ENCODE measurements at places on chromosomes 1 and 21. TPM values are rescaled to one million over a fixed set of nuclear protein-coding genes. Genes with fewer than 3 reads are reported as not detected.

The ADCY10 gene
- under 0.01 TPM for total RNA-seq

The SPRR2B gene
- not detected for total RNA-seq

The OSCP1 gene
- total RNA-seq: 17.2 TPM

The RAB42 gene
- total RNA-seq: 5.7 TPM

The PKLR gene
- total RNA-seq: not detected

The KRTAP27-1 gene
- not detected for total RNA-seq

The GNAI3 gene
- 8.4 TPM for total RNA-seq

The PSRC1 gene
- total RNA-seq: 1.6 TPM

The TMEM51 gene
- 4.7 TPM for total RNA-seq

The HSD11B1 gene
- not detected for total RNA-seq

The LCE1E gene
- not detected for total RNA-seq

The VTCN1 gene
- total RNA-seq: not detected

The TRIM33 gene
- total RNA-seq: 21.4 TPM

The RNU1-3 gene
- total RNA-seq: under 0.01 TPM

The CNKSR1 gene
- total RNA-seq: not detected

The FAM163A gene
- under 0.01 TPM for total RNA-seq

The TMPRSS15 gene
- 0.52 TPM for total RNA-seq

The MPZ gene
- 63.7 TPM for total RNA-seq

The ZNF648 gene
- total RNA-seq: under 0.01 TPM

The TFF1 gene
- not detected for total RNA-seq

The LIPI gene
- not detected for total RNA-seq

The RGS7 gene
- total RNA-seq: not detected

The DENND2D gene
- 3.7 TPM for total RNA-seq

The BACH1 gene
- 126 TPM for total RNA-seq

The PLD5 gene
- total RNA-seq: 0.52 TPM

The GLUL gene
- total RNA-seq: 435 TPM

The C1orf141 gene
- not detected for total RNA-seq

The CSF3R gene
- total RNA-seq: 3.7 TPM

The FAM72D gene
- 0.52 TPM for total RNA-seq

The PGBD5 gene
- total RNA-seq: 5.7 TPM

The EDARADD gene
- under 0.01 TPM for total RNA-seq

The LIN28A gene
- total RNA-seq: not detected

The ACTL8 gene
- not detected for total RNA-seq
